Activated naive CD8-positive, alpha-beta T cell treated with anti-CD3 and anti-CD28 coated beads for 36 hours (primary cell): ENCODE measurements at places on chromosomes 5 and 9. TPM values are rescaled to one million over a fixed set of nuclear protein-coding genes. Genes with fewer than 3 reads are reported as not detected.

DNA sequence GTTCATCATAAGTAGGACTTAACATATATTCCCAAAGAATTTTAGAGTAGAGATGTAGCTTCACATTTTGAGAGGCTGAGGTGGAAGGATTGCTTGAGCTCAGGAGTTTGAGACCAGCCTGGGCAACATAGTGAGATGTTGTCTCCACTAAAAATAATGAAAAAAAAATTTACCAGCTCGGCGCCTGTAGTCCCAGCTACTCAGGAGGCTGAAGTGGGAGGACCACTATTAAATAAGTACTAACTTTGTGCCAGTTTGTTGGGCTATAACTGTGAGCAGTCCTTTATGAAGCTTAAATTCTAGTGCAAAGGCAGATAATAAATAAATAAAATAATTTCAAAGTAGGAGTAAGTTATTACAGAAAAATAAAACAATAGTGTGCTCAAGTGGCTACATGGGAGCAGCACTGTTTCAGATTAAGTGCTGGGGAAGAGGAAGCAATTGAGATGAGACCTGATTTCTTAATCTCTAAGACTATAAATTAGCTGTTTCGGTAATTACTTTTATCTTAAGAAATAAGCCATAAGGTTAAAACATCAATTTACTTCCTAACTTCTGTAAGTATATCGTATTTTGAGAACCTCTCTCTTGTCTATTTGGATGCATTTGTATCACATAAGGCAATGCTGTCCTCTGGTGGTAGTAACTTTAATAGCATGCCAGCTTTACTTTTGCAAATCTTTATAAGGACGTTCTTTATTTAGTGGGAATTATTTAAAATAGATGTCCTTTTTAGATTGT is 98.9 kb downstream of the CSNK1G3 start:
- peak; percentile 5 for DNase-seq

DNA sequence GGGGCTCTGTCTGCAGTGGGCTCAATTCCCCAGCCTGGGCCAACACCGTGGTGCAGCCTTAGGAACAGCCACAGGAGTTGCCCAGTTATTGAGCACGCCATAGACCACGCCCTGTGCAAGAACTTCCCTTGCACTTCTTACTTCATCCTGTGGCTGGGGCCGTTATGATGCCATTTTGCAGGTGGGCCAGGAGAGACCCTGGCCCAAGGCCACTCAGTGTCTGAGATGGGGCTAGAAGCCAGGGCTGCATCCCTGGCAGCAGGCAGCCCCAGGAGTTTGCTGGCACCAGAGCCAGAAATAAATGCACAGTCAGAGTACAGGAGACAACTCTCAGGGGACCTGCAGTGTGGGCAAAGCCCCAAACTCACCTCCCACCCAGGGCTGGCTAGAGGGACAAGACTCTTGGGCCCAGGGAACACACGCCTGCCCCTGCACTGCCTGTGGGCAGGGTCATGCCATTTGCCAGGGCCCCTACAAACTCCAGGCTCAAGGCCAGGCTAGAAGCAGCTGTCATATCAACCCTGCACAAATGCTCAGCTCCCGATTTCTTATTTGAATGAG is 6.7 kb downstream of the CORO2A start:
- DNase-seq, result no peak

DNA sequence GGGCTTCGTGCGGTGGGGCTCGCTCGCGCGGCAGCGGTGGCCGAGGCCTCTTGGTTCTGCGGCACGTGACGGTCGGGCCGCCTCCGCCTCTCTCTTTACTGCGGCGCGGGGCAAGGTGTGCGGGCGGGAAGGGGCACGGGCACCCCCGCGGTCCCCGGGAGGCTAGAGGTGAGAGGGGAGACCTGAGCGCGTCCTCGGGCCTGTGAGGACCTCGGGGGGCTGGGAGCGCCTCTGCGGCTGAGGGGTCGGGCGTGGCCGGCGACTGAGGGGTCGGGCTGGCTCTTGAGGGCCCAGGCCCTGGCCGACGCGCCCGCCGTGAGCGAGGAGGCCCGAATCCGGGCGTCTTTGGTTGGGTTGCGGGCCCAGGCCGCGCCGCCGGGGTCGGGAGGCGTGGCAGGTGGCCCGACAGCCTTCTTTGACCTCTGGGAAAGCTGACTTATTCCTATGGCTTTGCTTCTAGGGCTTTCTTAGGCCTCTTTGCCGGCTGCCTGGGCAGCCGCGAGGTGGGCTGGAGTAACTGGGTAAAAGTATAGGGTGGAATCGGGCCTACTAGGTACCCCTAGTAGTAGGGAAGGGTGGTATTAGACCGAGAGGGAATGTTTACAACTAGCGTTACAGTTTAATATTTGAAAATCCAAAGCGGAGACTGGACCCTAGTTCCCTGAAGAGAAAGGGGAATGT is at the start of gene CANX:
CANX (plus strand) TSS at position 33 of the 681 bp plus-strand sequence. CDS start 6,715 bp downstream, outside the sequence.
- no peak for DNase-seq

DNA sequence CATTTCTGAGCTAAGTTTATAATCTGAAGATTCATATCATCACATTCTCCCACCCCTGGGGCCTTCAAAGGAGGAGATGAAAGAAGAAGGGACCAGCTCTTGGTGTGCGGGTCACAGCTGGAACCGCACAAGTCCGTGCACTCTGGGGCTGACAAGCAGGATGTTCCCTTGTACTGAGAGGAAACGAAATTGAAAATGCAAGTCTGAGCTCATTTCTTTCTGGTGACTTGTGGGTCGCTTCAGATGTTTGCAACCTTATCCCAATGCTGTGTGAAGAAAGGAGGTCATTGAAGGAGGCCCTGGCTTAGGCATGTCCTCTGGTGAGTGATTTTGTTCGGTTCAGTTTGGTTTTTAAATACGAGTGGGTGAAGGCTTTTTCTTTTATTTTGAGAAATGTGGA is 59.6 kb downstream of the C9orf152 start:
- DNase-seq, result peak; percentile 69

DNA sequence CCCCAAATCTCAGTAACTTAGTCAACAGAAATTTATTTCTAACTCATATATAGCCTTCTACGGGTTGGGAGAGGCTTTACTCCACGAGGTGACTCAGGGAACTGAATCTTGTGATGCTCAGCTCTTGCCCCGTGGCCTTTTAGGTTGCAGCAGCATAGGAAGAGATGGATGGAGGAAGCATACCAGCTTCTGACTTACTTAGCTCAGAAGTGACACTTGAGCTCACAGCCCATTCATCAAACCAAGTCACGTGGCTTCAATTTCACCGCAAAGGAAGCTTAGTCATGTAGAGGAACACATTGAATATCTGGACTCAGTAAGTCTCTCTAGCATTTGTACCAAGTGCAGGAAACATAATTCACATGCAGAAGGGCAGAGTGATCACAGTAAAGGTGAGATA is 124.1 kb upstream of the KCNN2 start:
- DNase-seq, result no peak

DNA sequence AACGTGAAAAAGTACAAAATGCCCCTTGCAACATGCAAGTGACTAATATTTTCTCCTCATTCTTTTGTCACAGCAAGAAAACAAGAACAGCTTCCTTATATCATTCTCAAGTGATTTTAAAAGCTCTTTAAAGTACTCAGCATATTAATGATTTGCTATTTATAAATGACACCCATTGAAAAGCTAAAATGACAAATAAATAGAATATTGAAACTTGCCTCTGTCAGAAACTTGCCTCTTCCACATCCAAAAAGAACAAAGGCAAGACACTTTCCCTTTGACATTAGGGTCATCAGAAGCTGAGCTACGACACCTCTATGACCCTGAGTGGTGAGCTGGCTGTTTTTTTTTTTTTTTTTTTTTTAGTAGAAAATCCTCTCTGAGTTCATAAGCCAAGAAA is 339.6 kb upstream of the ITGA1 start:
- DNase-seq, result no peak

DNA sequence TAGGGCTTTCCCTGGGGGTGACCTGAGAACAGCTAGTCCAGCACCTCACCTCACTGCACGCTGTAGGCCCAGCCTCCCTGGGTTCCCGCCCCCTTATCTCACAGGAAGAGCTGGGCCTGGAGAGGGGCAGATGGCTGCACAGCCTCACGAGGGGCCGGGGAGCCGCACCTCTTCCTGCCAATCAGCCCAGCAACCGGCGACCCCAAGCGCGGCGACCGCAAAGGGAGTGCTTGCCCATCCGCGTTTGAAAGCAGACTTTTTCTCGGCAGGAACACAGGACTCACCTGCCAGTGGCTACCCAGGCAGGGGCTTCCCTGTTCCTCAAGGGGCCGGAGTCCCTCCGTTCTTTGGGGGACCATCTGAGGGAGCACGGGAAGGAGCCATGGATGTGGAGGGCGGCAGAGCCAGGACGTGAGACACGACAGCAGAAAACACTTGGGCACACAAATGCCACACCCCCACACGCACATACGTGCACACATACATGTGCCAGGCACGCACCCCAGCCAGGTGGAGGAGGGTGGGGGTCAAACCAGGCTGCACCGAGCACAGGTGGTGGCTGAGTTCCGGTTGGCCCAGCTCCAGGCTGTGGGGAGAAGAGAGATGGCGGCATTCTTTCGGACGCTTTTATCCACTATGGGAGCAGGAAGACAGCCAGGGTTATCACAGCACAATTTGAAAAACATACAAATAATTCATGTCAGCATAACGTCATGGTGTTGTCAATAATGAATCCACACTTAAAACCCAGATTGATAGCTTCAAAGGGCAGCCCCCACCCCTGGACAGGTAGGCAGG is 11.3 kb downstream of the TMEM250 start:
- DNase-seq, result peak; percentile 69

- DNase-seq, result peak; percentile 74
Observed at GRCh38 chr5:150544611-150545219, 36.8 kb downstream of the NDST1 start.

DNA sequence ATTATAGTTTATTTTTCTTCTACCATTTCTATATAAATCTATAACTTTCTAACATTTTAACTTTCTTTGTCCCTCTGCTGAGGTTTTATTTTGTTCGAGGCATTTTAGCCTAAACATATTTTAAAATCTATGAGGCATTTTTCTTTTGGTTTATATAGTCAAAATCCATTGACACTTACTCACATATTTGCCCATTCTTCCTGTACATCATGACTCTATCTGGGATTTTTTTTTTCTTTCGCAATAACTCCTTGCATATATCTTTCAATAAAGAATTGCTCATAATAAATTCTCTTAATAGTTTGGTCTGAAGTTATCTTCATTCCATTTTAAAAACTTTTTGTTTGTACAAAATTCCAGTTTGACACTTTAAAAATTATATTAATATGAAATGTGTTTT is 632.3 kb downstream of the TLE4 start:
- no peak for DNase-seq

GRCh38 chr9:78191931-78192330 is 43.9 kb upstream of the CEP78 start:
- no peak for DNase-seq

The C9orf78 gene
- total RNA-seq, result 66.3 TPM

GRCh38 chr5:31104775-31105174 is 88.7 kb upstream of the CDH6 start:
- no peak for DNase-seq

The GEMIN5 gene
- total RNA-seq, result 44.8 TPM

DNA sequence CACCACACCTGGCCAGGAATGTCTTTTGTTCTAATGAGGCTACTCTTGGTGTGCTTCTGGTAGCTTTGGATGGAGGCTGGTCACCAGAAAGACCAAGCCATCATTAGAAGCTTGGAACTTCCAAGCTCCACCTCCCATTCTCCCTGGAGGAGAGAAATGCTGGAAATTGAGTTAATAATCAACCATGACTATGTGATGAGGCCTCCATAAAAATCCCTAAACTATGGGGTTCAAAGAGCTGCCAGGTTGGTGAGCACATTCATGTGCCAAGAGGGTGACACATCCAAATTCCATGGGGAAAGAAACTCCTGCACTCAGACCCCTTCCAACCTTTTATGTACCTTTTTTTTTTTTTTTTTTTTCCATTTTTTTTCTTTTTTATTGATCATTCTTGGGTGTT is 105.5 kb upstream of the SPATA31C2 start:
- no peak for DNase-seq

GRCh38 chr9:94056442-94056974 is 27.8 kb upstream of the PTPDC1 start:
- DNase-seq, result no peak

- DNase-seq, result no peak
Observed at GRCh38 chr5:149313151-149313841, 32.0 kb upstream of the GRPEL2 start.

DNA sequence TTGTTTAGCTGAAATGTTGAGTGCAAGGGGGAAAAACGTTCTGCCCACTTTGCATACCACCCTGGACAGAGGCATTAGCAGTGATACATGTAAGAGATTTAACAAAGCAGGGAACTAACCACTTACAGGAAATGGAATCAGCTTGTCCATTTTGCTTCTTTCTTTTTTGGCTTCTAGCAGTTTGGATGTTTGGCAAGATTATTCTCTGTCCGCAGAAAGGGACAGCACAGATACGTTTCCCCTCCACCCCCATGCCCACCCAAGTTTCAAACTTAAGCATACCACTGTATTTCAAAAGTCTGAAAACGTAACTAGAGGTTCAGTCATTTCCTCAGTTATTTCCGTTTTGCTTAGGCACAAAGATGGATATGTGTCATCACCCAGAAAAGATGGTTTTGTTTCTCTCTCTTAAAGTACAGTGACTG is 118.4 kb downstream of the GDNF start:
- DNase-seq, result peak; percentile 19

The WWC1 gene
- total RNA-seq, result 1.5 TPM

GRCh38 chr5:157608972-157609565 is 33.5 kb upstream of the ADAM19 start:
- no peak for DNase-seq

DNA sequence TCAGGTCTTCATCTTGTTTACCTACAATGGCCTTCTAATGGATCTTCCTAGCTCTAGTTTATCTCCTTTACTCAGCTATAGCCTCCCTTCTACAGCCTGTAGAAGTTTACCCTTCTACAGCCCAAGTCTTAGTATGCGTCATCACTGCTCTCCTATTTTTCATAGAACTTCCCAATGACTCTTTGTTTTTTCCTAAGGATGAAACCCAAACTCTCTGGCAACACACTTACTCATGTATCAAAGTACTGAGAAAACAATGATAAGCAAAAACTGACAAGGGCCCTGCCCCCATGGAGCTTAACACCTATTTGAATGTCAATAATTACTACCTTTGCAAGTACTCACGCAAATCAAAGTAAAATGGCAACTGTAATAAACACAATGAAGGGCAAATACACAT is 33.7 kb downstream of the LEAP2 start:
- DNase-seq, result no peak

- no peak for DNase-seq
Observed at GRCh38 chr5:27083449-27084415, 45.3 kb upstream of the CDH9 start.

- no peak for DNase-seq
Observed at GRCh38 chr5:93894601-93895354, 153.4 kb upstream of the POU5F2 start.

DNA sequence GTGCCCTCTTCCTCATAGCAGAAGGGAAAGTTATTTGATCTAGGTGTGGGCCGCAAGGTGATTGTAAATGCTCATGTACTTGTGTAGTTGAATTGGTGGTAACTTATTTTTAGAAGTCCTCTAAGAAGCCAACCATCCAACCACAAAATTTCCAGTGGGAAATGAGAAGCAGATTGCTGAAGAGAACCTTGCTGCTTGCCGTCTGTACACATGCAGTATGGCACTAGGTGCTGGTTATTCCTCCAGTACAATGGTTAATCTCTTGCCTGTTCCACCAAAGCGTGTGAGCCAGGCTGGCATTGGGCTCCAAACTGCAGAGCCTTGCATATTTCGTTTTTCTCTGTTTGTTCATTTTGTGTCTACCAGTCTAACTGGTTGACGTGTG is 28.0 kb downstream of the PIP5K1B start:
- DNase-seq, result no peak
